ENCODE measurements at places on chromosomes 7 and 10.
A peak's percentile ranks its signal among the peaks of the same experiment; 100 is the strongest.

DNA sequence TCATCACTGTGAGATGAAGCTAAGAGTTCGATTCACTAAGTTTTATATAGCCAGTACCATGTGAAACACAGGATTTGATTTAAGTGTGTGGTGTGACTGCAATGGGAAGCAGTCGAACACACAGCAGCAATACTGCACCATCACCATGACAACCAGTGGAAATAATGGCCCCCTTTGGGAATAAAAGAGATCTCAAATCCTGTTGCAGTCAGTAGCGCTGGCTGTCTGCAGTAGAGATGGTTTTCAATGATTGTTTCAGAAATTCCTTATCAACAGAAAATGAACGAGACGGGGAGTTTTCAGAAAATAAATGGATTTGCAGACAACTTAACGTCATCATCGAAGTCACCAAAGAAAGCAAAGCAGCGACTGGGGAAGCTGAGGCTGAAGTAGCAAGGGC, 91.0 kb downstream of the PTPRE start:
- DNase-seq = no peak

DNA sequence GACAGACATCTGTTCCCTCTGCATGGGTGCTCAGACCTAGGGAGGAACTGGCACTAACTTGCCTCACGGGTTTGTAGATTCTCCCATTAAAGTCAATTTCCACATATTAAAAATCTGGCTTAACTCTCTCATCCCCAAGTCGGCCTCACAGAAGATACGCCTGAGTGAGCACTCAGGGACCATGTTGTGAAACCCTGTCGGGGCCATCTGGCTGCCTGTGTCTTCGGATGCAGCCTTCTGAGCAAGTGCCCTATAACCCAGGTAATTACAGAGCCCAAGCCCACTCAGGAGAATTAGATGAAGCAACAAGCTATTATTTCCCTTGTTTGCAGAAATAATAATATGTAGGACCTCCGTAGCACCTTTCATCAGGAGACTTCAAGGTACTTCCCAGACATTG, 219.3 kb upstream of the GLI3 start:
- DNase-seq = no peak

DNA sequence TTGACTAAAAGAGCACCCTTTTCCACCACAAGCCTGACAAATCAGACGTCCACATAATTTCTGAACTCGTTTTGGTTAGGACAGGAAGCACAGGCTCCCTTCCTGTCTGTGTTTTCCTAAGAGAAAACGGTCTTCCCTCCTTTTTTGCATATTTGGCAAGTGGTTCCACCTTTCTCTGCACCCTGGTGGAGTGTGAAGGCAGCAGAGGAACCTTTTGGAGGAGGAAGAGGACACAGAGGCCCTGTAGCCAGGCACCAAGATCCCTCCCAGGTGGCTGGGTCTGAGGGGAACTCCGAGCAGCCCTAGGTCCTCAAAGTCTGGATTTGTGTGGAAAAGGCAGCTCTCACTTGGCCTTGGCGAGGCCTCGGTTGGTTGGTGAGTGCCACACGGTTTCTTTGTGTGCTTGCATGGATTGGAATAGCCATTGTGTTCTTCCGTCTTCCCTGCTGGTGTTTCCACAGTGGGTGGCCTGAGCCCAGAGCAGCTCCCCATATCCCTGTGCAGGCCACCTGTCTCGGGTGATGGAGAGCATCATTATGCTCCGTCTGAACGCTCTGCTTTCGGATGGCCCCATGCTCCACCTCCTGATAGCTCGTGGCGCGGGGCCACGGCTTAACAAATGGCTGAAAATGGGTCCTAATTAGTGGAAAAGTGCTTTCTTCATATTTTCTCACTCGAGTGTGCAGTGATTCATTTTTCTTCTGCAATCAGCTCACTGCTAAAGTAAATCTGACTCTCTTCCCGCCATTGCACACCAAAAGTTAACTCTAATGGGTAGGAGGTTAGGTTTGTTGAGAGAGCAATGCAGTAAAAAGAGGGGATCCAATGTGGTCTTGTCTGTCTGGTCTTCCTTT, 4.2 kb downstream of the IKZF1 start:
- peak; percentile 72 for DNase-seq

- no peak for DNase-seq
Observed at GRCh38 chr10:12717981-12718707, 283.4 kb downstream of the CCDC3 start.

- DNase-seq = no peak
Observed at GRCh38 chr10:29559996-29560395, 74.8 kb downstream of the SVIL start.

DNA sequence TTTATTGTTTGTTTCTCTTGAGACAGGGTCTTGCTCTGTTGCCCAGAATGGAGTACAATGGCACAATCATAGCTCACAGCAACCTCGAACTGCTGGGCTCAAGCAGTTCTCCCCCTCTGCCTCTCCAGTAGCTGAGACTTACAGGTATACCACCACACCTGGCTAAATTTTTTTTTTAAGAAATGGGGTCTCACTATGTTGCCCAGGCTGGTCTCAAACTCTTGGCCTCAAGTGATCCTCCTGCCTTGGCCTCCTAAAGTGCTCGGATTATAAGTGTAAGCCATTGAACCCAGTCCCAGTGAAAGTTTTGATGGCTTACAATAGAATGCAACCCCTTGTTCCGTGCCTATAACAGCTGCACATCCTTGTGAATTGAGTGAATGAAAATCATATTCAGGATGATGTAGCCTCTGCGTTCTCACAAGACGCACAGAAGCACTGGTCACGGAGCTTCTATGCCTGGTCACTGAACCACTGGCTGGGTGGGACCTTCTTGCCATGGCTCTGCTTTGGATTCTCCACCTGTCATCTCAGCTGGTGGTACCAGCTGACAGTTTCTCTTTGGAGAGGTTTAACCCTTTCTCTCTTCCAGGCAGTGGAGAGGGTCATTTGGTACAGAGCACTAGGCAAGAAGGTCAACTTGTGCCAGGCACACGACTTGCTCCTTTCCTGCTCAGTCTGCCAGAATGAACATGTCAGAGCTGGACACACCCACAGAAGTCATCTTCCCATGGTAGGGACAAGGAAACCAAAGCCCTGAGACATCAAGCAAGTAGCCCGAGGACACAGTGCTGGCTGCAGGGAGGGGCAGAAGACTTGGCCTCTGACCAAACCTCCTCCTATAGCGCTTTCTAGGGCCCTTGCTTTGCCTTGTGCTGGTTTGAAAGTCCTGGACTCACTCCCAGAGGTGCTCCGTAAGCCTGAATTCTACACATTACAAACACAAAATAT, 89.6 kb downstream of the ATXN7L1 start:
- no peak for DNase-seq

GRCh38 chr10:79347894-79348639, 798 bp downstream of the PPIF start:
- peak; percentile 80 for DNase-seq

GRCh38 chr10:63392224-63392623, 73.6 kb downstream of the JMJD1C start:
- no peak for DNase-seq

DNA sequence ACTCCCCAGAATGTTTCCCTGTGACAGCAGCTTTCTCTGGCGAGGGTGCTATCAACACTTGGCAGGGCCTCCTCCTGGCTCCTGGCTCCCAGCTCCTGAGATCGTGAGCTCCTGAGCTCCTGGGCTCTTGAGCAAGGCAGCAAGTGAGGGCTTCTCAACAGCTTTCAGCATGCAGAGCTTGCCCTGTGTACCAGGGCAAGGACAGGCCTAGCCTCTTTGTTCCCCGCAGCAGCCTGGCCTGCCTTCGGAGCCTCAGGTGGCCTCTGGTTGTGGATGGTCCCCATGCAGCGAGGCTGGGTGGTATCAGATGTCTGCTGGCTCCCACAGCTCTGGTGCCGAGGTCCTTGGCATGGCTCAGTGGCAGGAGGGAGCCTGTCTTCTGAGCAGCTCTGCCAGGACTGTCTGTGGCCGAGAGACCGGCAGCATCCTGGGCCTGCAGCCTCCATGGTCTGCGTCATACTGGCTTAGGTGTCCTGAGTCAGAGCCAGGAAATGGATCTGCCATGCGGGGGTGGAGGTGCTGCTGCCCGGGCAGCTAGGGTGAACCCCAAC, 44.2 kb downstream of the ZMIZ1 start:
- DNase-seq = no peak

DNA sequence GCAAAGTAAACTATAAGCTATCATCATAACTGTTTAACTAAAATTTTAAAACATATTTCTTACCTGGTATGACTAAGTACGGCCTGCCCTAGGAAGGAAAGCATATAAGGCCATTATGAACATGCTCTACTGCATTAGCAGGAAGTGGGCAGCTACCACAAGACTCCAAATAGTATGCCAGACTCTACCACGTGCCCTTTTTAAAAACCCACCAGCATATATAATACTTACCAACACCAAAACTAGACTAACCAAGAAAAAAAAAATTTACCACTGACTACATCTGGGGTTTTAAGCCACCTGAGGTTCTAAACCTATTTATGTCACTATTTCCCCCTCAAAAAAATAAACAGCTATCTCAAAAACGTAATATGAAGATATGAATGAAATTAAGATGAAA, 30.1 kb downstream of the NUDCD3 start:
- peak; percentile 89 for DNase-seq

DNA sequence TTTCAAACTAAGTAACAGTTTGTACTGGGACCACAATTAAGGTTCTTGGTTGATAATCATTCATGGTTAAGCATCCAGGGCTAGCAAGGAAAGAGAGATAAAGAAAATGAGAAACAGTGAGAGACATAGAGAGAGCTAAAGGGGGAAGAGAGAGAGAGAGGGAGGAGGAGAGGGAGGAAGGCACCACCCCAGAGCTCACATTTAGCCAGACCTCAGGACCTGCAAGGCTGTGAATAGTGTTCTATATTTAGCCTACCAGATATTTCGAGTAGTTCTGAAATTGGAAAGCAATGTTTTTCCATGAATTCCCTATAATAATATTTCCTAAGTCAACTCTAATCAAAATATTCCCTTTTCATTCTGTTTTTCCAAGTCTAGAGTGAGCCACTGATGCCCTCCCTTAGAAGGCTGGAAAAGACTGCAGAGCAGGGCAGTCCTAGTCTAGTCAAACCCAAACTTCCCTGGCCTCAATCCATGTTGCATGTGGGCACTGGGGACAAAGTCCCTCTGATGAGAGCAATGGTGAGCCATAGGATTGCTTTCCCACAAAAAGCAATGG, 119.4 kb upstream of the INHBA start:
- DNase-seq = no peak

DNA sequence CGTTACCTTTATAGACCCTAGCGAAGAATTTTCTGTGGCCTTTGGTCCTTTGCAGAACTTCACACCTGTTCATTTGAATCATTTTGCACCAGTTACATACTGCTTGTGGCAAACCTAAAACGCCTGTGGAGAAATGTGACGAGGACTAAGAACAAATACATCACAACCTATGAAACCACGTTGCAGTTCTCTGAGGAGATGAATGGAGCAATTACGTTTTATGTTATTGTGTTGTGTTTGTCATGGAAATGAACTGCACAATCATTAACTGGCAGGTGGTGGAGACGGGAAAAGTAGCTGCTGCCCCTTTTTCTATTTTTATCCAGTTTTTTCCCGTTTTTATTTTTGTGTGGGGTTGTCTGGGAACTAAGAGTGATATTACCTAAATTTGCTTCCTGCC, 505.5 kb downstream of the SDK1 start:
- no peak for DNase-seq

DNA sequence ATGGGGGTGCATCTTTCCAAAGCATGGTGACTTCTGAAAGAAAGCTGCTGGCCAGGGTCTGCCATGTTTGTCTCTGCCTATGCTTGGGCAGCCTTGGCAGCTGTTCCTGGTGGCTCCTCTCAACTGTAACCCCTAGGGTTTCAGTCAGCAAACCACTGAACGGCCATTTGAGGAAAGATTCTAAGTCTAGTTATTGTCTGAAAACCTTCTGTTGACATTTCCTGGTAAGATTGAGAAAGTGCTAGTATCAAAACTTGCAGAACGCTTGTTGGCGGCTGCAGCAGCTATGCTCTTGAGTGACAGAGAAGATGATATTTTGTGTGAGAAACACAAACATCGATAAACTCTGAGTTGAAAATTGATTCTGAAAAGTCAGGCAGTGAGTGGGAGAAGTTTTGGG, 523.1 kb downstream of the LRMDA start:
- DNase-seq = no peak

DNA sequence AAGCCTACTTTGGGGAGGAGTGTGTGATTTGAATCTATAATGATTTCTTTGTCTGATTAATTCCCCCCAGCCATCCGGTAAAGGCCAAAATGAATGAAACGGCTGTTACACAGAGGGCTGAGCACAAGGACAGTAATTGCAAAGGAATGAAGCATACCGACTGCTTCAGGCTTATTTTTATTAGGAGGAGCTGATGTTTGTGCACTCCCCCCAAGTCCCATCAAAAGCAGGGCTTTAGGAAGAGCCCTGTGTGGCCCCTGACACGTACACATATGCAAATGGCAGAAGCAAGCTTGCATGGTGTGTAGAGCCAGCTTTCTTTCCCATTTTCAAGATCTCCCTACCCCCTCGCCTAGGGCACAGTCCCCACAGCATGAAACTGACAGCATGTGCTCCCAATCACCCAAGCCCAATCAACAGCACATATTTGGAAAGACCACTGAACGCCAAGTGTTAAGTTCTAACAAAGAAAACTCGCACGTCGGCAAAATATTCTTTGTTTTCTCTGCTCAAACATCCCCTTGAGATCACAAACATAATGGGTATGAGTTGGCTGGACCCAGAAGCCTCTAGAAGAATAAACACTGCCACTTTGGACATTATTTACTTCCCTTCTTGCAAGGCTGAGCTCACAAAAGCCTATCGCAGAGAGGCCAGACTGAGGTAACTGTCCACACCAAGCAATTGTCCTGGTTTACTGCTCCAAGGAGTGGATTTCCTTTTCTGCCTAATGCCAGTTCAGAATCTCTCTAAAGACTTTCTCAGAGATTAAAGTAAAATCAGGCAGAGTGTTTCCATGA, 143.0 kb downstream of the CUBN start:
- DNase-seq = no peak

DNA sequence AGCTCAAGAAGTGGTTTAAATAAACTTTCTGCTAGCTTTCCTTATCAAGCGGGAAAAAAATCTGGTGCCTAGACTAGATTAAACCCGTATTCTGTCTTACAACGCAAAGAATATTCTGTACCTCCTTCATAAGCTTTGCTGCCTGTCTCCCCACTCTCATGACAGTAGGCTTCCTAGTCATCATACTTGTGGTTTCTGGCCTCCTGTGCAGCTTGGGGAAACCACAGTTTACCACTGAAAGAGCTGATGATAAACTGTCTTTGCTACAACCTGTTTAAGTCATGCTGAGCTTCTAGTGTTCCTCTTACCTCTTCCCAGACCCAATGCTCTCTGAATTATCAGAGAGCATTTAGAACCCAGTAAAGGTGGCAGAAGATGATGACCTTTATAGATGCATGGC, 55.0 kb downstream of the PODXL start:
- no peak for DNase-seq

DNA sequence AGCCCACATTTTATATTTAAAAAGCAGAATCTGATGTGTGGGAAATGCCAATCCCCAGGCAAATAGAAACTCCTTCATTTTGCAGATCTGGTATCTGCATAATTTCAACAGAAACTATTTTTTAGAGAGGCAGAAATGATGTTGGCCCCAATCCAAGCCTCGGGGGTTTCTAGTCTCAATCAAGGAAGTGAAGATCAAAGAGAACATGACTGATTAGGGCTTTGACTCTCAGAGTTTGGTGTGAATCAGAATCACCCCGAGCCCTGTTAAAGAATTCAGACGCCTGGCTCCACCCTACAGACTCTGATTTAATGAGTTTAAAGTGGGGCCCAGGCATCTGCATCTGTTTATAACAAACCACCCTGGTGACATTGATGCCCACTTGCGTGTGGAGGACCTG, 36.7 kb upstream of the UBE2H start:
- DNase-seq = no peak
